ENCODE measurements at places on chromosomes 6 and 20.

- DNase-seq, result no peak
Measured at GRCh38 chr6:157813191-157813590, 9.9 kb upstream of the SNX9 start.

DNA sequence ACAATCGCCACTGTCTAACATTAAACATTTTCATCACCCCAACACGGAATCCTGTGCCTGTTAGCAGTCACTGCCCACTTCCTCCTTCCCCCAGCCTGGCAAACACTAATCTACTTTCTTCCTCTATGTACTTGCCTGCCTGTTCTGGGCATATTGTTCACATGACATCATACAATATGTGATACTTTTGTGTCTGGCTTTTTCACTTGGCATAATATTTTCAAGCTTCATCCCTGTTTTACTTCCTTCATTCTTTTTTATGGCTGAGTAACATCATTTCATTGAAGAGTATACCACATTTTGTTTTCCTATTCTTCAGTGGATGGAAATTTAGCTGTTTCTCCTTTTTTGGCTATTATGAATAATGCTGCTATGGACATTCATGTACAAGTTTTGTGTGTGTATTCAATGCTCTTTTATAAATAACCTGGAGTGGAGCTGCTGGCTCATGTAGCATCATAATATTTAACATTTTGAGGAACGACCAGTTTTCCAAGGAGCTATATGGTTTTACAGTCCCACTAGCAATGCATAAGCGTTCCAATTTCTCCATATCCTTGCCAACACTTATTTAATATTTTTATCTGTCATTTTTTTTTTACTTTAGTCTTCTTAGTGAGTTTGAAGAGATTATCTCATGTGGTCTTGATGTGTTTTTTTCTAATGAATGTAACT, 360.1 kb downstream of the HDGFL1 start:
- no peak for DNase-seq

DNA sequence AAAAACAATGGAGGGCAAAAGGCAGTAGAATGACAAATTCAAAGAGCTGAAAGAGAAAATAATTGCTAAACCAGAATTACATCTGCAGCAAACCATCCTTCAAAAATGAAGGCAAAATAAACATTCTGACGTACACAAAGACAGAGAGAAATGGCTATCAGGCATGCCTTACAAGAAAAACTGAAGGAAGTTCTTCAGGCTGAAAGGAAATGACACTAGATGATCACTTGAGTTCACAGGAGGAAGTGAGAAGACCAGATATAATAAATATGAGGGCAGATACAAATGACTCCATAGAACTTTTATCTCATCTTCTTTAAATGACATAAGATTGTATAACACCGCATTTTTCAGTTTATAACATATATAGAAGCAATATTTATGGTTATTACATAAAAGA, 30.0 kb downstream of the DZANK1 start:
- DNase-seq, result no peak

DNA sequence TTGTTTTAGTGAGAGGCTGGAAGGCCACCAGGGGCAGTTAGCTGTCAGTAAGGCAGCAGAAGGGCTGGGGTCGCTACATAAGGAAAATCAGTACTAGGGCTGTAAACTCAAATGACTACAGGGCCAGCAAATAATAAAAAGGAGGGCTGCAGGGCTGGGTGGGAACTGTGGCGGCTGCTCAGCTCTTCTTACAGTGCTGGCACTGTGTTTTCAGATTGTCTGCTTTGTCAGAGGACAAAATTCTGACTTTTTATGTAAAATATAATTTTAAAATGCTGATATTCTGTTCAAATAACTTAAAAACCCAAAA, 23.2 kb downstream of the HLA-A start:
- DNase-seq, result no peak

GRCh38 chr6:56864171-56864616, 90.7 kb upstream of the BEND6 start:
- DNase-seq, result no peak

GRCh38 chr6:44980841-44981240, 347.3 kb upstream of the RUNX2 start:
- DNase-seq, result no peak

- DNase-seq, result no peak
Measured at GRCh38 chr6:101083533-101084175, 202.5 kb upstream of the ASCC3 start.

DNA sequence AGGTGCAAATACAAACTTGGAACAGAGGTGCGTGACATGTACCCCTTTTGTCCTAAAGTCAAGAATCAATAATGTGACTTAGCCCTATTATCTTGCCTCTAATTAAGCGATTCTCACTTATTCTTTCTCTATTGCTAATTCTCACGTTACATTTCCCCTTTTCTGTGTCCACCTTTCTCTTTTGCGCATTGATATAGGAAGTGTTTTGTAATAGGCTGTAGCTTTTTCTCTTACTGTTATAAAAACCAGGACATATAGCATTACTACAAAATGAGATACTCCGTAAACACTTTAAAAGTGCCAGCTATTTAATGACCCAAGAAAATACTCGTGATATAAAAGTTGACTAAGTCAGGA, 669 bp upstream of the TMEM30A start:
- DNase-seq, result no peak

DNA sequence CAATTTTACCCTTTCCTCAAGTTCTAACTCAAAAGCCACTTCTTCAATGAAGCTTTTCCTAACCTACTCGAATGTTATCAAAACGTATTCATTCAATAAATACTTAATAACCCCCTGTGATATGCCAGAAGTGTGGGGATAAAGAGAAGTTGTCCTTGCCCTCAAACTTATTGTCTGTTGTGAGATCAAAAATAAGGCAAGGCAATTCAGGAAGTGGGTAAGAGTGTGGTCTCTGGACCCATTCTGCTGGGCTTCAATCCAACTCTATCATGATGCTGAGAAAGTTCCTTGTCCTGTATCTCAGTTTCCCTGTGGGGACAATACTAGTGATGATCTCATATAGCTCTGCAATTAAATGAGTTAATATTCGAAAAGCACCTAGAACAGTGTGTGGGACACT, 92.8 kb downstream of the PRDM1 start:
- no peak for DNase-seq

DNA sequence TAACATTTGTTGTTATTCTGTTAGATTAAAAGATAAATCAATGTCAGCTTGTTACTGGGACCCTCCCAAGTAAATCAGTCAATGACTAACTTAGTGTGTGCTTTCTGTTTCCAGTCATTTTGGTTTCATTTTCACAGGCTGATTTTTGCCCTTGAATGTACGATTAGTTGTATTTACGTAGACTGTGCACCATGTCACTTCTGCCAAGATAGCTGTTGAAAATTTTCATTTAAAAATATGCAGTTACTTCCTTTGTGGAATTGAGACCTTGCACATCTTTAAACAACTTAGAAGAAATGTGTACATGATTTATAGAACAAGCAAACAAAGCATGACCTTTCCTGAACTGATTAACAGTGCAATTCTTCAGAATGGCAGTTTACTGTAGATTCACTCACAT, 944.8 kb upstream of the CITED2 start:
- no peak for DNase-seq

GRCh38 chr6:34189806-34190503, 44.1 kb upstream of the GRM4 start:
- peak; percentile 43 for DNase-seq

DNA sequence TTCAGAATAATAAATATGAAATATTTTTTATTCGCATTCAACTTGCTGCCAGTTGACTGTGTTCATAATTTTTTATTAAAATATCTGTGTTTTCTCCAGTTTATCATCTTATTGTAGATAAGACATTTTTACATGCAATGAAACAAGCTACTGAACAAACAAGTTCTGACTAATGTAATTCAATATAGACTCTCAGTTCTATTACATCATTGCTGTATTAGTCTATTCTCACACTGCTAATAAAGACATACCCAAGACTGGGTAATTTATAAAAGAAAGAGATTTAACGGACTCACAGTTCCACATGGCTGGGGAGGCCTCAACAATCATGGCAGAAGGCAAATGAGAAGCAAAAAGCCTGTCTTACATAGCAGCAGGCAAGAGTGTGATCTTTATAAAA, 1357.7 kb upstream of the CITED2 start:
- DNase-seq, result no peak

- no peak for DNase-seq
Measured at GRCh38 chr20:50918403-50918802, 12.8 kb downstream of the ADNP start.

GRCh38 chr20:25529295-25529951, 55.9 kb downstream of the NINL start:
- no peak for DNase-seq

GRCh38 chr20:9490161-9490560, 24.2 kb upstream of the LAMP5 start:
- no peak for DNase-seq

- no peak for DNase-seq
Measured at GRCh38 chr20:57476641-57477461, 48.1 kb downstream of the CTCFL start.
